ENCODE measurements at places on chromosomes 7 and 10.

DNA sequence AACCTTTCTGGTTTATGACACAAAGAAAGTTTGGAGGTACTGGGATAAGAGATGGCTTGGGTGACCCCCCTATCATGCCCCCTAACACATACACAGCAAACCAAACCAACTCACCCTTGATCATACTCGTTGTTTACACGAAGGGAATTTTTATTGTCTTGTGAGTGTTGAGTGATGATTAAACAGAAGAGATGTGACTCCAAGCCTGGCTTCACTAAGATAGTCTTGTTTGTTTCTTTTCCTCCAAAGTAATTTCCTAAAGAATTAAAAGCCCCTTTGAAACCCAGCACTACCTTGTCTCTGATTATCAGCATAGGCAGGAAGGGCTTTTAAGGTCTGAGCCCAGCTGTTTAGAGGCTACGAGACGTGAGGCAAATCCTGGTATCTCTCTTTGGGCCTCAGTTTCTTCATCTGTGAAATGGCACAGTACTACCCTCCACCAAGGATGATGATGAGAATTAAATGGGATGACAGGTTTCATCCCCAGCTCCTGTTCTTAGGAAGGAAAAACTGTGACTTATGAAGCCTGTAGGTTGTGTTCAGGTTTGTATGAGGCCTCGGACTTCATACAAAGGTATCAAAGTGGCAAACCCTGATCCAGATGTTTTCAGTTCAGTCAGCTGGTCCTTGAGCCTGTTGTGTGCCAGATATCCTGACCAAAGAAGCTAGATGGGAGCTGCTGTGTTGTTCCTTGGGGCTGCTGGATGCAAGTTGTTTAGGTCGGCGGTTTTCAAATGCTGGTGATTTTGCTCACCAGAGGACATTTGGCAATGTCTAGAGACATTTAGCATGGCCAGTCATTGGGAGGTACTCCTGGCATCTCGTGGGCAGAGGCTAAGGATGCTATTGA, 51.8 kb downstream of the TCF7L2 start:
- no peak for DNase-seq

GRCh38 chr10:31604096-31604495, 285.1 kb downstream of the ZEB1 start:
- no peak for DNase-seq

- no peak for DNase-seq
Measured at GRCh38 chr7:91827169-91827568, 53.3 kb downstream of the MTERF1 start.

- DNase-seq, result no peak
Measured at GRCh38 chr7:107857541-107857912, 33.5 kb upstream of the DLD start.

DNA sequence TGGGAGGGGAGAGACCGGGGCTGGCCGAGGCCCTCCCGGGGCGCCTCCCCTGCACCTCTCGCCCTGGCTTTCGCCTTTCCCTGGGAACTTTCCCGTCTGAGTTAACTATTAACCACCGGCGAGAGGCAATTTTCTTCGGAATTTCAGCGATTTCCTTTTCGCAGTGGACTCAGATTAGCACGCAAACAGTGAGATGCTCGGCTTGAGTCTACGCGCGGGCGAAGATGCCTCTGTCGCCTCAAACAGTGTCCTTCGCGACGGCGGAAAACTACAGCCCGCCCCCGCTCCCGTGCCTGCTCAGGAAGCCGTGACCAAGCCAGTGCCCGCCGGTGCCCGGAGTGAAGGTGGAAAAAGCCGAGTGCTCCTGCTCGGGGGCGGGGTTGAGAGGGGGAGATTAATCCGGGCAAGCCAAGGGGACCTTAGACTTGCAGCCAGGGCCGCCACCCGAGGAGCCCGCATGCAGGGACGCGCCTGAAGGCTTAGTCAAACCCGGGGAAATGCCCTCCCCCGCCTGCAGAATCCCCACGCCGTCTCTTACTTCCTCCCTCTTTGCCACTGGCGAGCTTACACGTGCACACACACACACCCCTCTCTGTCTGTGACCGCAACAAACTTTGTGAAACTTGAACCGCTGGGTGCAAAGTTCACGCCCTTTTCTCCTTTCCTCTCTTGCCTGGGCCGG, 14.5 kb upstream of the PAX2 start:
- no peak for DNase-seq

GRCh38 chr10:4354382-4354812, 471.6 kb upstream of the AKR1E2 start:
- DNase-seq, result no peak

GRCh38 chr10:11353006-11353896, 258.2 kb downstream of the USP6NL start:
- no peak for DNase-seq

GRCh38 chr10:106900016-106900652, 264.4 kb downstream of the SORCS1 start:
- no peak for DNase-seq

DNA sequence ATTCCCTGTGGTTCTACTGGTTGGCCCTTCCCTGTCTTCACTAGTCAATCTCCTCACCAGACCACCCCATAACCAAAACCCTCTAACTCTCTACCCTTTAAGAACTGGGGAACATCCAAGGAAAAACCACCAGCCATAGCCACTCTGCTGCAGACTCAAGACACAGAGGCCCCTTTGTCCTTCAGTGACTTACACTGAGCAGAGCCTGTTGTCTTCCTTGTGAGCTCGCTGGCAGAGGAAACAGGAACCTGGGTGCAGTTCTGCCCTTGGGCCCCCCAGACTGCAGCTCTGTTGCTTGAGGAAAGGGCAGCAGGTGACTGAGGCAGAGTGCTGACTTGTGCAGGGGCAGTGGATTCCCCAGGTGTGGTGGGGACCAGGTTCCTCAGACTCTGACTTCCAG, 30.6 kb downstream of the ZC3HAV1 start:
- DNase-seq, result no peak

GRCh38 chr7:51009716-51010496, 227.2 kb upstream of the GRB10 start:
- DNase-seq, result no peak

Data from NCI-H1694 treated with DMSO at 0.1 percent for 48 hours (cell line).